DMS79 (cell line): ENCODE measurements at places on chromosomes 1 and 21.

- DNase-seq: no peak
These were observed 113.0 kb upstream of the GADD45A start for GRCh38 chr1:67571901-67572593.

GRCh38 chr1:15522551-15522950 is 1.5 kb downstream of the CASP9 start:
- no peak for DNase-seq

DNA sequence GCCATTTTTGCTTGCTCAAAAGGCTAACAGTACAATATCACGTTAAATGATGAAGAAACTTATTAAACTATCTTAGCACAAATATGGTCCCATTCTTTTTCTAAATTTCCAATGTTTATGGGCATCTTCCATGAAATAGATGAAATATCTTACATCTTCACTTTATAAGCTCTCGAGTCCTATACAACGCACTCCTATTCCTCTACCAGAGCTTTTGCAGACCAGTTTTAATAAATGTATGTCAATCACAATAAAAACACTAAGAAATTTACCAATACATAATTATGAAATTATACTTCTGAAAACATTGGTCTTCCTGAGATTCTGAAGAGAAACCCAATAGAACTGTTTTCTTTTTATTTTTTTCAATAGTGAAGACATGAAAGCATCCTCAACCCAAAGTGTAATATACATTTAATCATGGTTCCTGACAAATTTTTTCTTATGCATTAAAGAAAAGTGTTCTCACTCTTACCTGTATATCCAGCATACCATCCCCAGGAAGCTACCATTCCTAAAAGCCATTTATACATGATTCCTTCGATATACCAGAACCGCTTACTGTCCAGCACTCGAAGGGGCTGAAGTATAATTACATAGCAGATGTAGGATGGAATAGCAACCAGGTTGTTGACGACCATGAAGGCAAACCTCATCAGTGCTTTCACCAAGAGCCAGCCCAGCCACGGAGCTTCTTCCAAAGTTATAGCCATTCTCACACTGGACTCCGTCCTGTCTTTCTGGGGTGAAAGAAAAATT is 1.8 kb downstream of the LPGAT1 start:
- no peak for DNase-seq

- no peak for DNase-seq
These were observed 41.4 kb upstream of the VASH2 start for GRCh38 chr1:212908971-212909370.

GRCh38 chr1:31658721-31659120 is 14.0 kb upstream of the PEF1 start:
- no peak for DNase-seq

DNA sequence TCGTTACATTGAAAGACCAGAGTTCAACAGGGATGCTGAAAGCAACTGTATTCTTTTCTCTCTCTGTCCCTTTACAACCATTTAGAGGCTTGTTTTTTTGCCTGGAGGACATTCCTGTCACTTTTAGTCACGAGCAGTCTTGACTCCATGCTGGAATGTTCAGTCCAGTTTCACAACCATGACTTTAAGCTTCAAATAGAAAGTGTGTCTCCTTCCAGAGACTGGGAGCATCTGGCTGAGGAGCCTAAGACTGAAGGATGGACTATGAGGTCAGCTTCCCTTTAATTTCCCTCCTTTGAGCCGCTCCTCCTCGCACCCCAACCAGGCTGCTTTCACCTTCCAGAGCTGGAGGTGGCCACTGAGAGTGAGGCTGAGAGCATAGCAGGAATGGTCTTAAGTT is 10.5 kb upstream of the RYR2 start:
- no peak for DNase-seq

DNA sequence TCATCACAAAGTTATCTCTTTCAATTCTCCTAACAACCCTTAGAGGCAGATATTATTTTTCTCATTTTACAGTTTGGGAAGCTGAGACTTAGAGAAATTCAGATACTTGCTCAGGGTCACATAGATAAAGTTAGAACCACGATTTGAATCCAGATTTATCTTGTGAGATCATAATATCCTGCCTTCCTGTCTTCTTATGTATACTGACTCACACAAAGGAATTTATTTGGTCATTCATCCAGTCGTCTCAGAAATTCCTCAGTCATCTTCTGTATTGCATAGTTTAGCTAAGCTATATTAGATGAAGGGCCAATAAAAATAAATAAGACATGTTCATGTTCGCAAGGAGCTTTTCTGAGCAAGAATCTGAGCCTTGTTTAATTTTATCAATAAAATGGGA is 35.8 kb upstream of the RUNX1 start:
- no peak for DNase-seq

- no peak for DNase-seq
These were observed 2.9 kb downstream of the ZBTB40 start for GRCh38 chr1:22454476-22455056.

- peak; percentile 59 for DNase-seq
These were observed at the start of gene SERINC2 for GRCh38 chr1:31412732-31413404. TSS of gene SERINC2 (plus strand) at chr1:31413213. CDS start at chr1:31413266, 53 bp downstream.

DNA sequence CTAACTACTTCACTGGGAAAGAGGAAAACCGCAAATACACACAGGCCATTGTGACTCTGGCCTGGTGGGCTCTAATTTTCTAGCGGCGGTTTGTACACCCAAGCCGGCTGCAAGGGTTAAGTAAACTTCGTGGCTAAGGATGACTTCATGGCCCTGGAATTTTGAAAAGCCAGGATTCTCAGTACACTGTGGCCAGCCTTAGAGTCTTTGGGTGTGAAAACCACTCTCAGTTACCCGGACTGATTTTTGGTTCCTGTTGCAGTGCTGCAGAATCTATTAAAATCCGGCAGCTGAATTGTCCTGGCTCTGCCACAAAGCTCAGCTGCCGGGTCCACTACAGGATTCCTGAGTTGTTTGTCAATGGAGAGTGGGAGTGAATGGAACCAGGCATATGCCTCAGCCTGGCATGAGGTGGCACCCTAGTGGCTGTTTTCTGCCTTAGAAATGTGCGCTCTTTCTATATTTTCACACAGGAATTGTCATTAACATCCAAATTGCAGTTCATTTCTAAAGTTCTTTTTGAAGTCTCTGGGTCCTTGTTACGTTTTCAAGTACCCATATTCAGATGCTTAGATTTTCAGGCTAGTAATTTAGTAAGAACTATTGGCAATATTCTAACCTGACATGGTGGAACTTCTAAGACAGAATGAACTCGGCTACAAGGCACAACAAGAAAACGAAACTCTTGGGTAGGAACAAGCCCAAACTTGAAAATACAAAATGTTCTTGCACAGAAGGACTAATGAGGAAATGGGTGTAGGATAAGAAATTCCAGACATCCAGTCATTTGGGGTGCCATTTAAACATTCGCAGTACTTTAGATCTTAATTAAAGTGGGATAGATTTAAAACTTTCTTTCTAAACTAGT is 255.9 kb downstream of the NFIA start:
- peak; percentile 68 for DNase-seq

- DNase-seq: peak; percentile 19
These were observed 27.9 kb downstream of the LRRC8B start for GRCh38 chr1:89552471-89553081.

GRCh38 chr1:89822109-89822962 is 1.5 kb downstream of the LRRC8D start:
- DNase-seq: no peak

DNA sequence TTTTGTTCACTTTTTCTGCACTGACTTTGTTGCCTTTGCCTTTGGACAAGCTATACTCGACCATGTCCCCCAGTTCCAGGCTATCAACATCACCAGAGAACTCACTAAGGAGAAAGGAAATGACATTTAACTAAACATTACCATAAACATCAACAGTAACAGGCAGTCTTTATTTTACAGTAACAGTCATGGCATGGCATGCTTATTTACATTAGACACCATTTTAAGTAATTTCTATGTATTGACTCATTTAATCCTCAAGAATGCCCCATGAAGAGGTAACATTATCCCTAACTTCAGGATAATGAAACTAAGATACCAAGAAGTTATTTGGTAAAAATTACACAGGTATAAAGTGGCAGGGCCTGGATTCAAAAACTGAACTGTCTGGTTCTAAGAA is 8.7 kb upstream of the NRAS start:
- no peak for DNase-seq

DNA sequence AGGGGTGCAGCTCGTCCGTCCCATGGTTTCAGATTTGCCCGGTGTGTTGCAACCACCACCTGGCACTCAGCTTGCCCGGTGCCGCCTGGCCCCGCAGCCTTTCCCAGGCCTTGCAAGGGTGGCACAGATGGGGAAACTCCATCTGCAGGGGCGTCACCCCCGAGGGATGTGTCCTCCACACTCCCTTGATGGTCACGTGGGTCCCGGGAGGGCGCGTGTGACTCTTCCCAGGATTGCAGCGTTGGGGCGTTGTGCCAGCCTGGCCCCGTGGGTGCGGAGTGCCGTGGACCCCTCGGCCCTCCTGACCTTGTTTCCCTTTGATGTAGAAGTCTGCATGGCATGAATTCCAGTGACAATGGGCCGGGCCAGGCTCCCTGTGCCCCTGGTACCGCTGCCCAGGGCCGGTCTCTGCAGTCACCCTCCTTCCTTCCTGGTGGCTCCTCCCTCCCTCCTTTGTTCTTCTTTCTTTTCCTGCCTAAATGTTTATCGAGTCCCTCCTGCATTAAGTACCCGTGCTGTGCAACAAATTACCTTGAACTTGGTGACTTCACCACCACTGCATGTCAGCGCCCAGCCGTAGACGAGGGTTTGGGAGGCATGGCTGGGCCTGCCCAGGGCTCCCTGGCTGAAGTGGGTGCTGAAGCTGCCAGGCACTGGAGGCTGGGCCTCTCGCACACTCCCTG is 22.9 kb downstream of the RRP1 start:
- DNase-seq: peak; percentile 98

DNA sequence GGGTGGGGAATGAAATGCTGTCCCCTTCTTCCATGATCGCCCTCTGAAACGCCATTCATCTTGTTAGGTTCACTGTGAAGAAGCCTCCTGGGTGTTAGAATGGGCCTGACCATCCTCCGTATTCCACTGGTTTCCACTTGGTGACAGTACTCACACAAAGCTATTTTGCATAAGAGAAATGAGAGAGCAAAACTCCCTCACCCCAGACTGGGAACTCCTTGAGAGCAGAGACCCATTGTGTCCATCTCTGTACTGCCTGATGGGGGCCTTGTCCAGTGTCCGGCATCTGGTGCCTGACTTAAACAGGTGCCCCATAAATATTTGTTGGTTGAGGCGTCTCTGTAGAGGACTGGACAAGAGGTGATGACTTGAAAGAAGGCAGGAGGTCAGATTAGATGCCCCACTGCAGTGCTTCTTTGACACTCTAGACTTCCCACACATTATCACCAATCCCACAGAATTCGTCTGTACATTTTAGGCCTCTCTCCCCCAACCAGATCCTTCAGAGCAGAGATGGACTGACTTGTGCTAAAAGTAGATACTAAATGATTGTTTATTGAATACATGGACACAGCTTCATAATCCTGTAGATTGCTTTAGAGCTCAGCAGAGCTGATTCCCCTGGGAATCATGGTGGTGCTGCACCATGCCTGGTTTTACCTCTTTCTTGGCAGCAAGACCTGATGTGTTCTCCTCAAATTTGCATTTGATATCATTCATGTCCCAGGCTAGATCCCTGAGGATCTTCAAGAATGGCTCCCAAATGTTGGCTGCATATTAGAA is 22.4 kb upstream of the KCNA2 start:
- no peak for DNase-seq

GRCh38 chr21:17146426-17146825 is 366.4 kb upstream of the CXADR start:
- DNase-seq: no peak

- DNase-seq: no peak
These were observed 44.0 kb upstream of the HSD3B1 start for GRCh38 chr1:119462964-119463363.

DNA sequence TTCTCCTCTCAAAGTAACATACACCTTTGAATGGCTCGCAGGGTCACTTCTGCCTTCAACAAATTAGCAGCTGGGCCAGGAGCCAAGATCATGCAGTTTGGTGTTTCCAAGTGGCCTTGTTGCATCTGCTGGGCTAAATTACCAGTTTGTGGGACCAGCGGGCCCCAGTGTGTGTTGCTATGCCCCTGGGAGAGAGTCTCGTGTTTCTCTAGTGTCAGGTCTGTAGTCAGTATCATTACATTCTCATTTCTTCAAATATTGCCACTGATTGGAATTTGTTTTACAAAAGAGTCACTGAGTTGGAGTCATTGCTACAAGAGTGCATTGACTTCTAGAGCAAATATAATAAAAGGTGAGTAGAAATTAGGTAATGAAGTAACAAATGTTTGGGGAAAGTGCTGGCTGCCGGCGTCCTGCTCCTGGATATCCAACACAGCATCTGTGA is 35.5 kb downstream of the RHOU start:
- peak; percentile 51 for DNase-seq

DNA sequence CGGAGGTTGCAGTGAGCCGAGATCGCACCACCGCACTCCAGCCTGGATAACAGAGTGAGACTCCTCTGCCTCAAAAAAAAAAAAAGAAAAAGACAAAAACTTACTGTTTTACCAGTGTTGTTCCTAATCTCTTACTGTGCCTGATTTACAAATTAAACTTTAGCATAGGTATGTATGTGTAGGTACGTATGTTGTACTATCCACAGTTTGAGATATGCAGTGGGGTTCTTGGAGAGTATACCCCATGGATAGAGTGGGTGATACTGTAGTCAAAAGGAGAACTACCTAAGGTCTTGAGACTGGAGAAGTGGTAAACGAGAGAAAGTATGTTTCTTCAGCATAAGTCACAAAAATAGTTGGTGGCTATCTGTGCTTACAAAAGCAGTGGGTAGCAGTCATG is 38.6 kb downstream of the RNF11 start:
- no peak for DNase-seq

DNA sequence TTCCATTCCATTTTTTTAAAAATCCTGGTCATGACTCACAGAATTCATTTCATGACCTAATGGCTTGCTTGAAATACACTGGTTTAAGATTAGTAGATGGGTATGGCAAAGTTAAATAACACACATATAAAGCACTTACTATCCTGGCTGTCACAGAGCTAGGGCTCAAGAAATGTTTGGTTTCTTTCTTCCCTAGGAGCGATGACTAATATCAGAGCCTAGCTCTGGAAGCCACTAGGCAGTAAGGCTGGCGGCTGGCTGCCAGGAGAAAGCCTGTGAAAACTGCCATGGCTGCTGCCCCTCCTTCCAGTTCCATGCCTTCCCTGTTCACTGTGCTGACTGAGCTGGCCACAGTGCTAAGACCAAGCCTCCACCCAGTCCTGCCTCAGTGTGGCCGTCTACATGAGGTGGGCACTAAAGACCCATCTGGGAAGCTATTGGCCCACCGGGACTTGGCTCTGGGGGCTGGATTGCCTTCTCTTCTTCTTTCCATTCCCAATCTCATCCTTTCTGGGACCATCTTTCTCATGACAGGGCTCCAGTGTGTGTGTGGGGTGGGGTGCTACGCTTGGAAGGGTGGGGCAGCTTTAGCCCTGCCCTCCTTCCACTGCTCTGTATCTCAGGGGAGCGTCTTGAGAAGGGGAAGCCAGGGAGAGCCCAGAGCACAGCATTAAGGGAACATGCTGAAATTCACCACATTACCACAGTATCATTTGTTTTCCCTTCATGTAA is 10.8 kb upstream of the ASCL5 start:
- no peak for DNase-seq

DNA sequence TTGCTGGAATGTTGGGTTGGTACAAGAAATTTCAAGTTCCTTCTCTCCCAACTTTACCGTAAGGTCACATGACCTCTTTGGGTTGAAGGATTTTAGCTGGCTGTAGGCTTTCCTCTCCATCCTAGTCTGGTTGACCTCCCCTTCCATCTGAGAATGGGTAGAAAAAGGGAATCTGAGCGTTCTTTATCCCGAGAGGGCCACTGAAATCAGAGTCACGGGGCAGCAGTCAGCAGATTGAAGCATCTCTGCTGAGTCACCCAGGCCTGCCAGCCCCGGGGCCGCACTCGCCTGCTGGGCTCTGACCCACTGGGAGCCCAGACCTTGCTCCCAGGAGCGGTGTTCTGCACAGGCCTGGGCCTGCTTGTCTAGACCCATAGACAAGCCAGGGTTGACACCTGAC is 31.0 kb downstream of the TMCC2 start:
- no peak for DNase-seq
